ENCODE measurements at places on chromosomes 5 and 9. TPM values are rescaled to one million over a fixed set of nuclear protein-coding genes. Genes with fewer than 3 reads are reported as not detected.

GRCh38 chr5:105503950-105504349 is 1941.4 kb upstream of the NUDT12 start:
- peak; percentile 10 for DNase-seq

GRCh38 chr9:134190232-134191121 is 26.1 kb upstream of the RNU6ATAC start:
- no peak for DNase-seq

DNA sequence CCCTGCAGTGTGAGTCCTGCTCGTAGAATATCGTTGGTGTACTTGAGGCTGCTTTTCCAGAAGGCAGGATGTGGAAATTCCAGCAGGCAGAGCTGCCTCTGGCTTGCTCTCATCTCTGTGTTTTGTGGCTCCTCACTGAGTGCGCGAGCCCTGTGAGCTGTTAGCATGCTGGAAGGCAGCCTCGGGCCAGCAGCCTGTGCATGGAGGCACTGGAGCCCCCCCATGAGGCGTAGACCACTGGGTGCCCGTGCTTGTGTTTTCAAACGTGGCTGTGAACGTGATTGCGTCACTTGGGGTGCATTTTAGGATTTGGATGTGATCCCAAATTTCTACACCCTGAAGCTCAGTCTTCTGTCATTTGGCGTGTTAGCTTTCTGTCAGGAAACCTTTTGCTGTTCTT is 3.2 kb downstream of the WDR5 start:
- DNase-seq = peak; percentile 19

The ADAMTSL2 gene
- 0.58 TPM for total RNA-seq

The SV2C gene
- total RNA-seq = 0.05 TPM

The TOR2A gene
- total RNA-seq = 7.5 TPM
